ENCODE measurements at places on chromosomes 2 and 18.

- DNase-seq, result no peak
Measured at GRCh38 chr2:108199726-108200125, 40.0 kb upstream of the SULT1C3 start.

GRCh38 chr2:64114063-64114911, 29.9 kb downstream of the PELI1 start:
- no peak for DNase-seq

DNA sequence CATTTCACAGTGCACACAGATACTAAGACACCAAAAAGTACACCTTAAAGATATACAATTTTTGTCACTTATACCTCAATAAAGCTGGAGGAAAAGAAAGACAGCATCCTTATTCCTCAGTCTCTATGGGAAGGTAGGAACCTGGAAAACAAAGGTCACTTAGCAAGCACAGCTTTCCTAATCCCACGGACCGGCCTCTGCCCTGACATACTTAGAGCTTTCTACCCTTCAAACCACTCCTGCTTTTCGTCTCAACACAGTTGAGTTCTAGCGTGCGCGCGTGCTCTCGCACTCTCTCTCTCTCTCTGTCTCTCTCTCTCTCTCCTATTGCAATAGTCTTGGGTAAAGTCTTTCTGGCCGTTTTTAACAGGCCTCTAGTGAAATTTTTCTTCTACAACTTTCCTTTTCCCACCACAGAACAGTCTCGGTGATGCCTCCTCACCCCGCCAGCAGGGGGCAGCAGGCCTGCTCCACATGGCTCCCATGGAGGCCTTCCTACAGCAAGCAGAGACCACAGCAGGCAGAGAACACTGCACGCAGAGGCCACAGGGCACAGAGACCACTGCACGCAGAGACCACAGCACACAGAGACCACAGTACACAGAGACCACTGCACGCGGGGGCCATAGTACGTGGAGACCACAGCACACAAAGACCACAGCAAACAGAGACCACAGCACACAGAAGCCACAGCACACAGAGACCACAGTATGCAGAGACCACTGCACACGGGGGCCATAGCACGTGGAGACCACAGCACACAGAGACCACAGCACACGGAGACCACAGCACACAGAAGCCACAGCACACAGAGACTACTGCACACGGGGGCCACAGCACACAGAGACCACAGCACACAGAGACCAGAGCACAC, 106.9 kb downstream of the FBXO15 start:
- DNase-seq, result no peak

DNA sequence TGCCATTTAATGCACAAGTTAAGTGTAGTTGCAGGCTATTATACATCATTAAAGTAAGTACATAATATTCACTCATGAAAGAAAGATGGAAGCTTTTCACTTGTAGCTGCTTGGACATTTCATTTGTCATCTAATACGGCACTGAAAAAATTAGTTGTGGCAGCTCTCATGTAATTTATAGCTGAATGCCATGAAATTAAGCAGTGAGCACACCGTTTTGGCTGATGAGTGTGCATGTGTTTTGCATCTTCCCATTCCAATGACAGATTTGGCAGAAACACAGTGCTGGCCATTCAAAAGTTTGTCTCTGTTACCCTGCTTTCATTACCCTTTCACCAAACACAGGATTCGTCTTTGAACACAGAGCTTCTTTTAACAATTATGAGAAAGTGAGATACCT, 174.0 kb downstream of the PTGR3 start:
- no peak for DNase-seq

GRCh38 chr18:55354795-55355194, 233.2 kb downstream of the TCF4 start:
- no peak for DNase-seq

- no peak for DNase-seq
Measured at GRCh38 chr18:45060102-45060501, 379.4 kb downstream of the SETBP1 start.

GRCh38 chr2:23901966-23902846, 24.7 kb downstream of the ATAD2B start:
- DNase-seq, result no peak

- DNase-seq, result no peak
Measured at GRCh38 chr2:60570251-60570650, 16.8 kb upstream of the BCL11A start.

DNA sequence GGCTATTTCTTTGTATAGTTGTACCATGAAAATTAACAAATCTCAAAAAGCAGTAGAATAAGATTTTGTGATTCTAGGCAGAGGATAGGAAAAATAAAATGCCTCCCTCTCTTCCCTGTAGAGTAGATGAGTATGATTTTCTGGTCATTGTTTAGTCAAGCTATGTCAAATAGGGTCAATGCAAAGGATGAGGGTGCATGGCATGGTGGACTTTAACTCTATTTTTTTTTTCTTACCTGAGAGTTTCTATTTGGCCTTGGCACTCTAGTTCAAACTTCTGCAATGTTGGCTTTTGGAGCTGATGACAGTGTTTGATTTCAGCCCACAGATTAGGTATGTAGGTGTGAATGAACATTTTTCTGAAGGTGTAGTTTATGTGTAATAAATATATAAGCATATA, 224.5 kb downstream of the TRIB2 start:
- DNase-seq, result no peak

- DNase-seq, result no peak
Measured at GRCh38 chr2:181129364-181130056, 149.1 kb downstream of the UBE2E3 start.

DNA sequence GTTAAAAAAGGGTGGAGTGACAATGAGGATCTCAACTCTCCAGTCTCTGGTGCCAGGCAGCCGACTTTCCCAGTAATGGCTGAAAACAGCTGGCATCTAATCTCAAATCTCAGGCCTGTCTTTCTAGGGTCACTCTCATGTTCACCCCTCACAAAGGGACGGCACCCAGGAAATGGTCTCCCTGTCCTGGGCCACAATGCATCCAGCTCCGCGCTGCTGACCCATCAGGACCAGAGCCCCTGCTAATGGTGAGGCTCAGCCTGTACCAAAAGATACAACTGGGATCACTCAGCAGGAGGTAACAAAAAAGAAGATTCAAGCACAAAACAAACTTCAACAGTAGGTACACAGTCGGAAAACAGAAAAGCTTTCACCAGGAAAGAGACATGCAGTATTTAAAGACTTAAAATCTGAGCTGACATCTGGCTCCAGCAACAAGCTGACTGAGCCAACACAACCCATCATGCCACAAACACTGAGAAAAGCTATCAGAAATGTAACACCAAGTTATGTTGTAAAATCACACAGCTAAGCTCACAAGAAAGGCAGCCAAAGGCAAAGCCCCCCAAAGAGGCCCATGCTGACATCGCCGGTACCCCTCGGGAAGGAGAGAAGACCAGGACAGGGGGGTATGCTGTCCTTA, 13.6 kb upstream of the KIDINS220 start:
- DNase-seq, result no peak

GRCh38 chr2:11330457-11331142, 13.8 kb downstream of the ROCK2 start:
- DNase-seq, result no peak

DNA sequence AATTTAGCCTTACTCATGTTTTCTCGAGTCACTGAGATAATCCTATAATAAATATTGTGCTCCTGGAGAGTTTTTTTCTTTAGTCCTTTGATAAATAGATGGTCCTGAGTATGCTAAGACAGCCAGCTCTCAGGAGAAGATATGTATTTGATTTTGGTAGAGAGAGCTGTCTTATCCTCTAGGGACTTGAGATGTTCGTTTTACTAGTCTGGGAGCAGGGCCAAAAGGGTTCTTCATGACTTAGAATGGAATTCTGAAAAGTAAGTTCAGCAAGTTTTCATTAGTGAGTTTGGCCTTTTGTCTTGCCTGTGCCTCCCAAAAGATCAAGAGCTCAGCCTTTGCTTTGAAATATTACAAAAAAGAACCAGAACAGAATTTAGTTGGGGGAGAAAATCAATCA, 246.7 kb downstream of the BABAM2 start:
- no peak for DNase-seq

DNA sequence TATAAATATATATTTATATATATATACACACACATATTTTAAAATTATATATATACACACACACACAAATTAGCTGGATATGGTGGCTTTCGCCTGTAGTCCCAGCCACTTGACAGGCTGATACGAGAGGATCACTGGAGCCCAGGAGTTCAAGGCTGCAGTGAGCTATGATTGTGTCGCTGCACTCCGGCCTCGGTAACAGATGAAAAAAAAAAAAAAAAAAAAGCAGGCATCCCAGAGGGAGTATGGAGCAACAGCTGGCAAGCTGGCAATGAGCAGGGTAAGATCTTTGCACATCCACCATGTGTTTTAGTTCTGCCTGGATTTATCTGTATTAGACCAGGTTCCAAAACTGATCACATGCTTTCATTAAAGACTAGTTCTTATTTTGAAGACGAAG, 170.1 kb downstream of the MAP2 start:
- DNase-seq, result no peak

- DNase-seq, result no peak
Measured at GRCh38 chr2:171595896-171596295, 73.6 kb downstream of the CYBRD1 start.

DNA sequence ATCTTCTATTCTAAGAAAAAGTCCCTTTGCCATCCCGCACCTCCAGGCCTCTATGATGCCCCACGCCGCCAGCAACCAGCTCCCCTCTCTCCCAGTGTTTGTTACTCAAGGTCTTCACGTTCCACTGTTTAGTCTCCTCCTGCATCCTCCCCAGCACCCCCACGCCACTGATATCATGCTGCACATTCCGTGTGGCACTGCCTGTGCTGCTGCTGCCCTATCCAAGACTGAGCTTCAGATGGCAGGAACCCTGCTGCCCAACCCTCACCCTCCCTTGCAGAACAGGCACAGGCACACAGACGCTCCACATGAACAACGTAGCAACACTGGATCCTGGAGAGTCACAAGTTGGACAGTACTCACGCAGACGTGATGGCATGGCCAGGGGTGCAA, 35.3 kb downstream of the MYO5B start:
- no peak for DNase-seq

DNA sequence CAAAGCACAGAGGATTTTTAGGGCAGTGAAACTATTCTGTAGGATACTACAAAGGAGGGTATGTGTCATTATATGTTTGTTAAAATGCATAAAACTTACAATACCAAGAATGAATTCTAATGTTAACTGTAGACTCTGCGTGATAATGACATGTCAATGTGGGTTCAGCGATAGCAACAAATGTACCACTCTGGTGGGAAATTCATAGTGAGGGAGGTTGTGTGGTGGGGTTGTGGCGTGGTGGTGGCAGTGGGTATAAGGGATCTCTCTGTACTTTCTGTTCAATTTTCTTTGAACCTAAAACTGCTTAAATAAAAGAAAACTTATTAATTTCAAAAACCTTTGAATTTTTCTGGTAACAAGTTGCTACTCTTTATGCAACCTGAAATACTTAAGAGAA, 99.3 kb upstream of the SLC38A11 start:
- DNase-seq, result no peak

- no peak for DNase-seq
Measured at GRCh38 chr2:203654826-203655225, 51.6 kb upstream of the CD28 start.

DNA sequence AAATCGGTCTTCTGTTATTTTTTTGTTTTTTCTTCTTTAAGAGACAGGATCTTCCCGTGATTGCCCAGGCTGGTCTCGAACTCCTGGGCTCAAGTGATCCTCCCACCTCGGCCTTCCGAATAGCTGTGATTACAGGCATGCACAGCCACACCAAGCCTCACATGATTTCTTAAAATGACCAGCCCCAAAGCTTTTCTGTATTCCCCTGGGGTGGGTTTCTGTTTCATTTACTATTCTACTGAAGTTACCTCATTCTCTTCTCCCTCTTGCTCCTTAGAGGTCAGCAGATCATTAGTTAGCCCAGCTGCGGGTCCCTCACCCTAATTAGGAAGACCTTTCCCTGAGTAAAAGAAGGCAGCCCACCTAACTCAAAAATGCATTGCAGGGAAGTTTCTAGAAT, 27.6 kb downstream of the SLC1A4 start:
- DNase-seq, result no peak

DNA sequence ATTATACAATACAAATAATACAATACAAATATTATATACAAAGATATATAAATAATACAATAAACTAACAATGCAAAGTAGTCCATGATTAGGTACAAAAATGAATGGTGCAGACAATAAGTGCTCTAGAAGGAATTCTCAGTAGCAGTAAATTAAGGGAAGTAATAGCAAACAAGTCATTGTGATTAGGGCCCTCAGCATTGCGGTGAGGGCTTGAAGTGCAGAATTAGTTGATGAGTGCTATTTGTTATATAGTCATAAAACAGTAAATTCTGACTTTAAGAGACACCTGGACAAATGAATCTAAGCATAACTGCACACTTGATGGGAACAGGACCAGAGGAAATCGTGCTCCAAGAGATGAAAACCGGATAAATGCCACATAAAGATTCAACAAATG, 74.9 kb downstream of the ANKRD44 start:
- no peak for DNase-seq

DNA sequence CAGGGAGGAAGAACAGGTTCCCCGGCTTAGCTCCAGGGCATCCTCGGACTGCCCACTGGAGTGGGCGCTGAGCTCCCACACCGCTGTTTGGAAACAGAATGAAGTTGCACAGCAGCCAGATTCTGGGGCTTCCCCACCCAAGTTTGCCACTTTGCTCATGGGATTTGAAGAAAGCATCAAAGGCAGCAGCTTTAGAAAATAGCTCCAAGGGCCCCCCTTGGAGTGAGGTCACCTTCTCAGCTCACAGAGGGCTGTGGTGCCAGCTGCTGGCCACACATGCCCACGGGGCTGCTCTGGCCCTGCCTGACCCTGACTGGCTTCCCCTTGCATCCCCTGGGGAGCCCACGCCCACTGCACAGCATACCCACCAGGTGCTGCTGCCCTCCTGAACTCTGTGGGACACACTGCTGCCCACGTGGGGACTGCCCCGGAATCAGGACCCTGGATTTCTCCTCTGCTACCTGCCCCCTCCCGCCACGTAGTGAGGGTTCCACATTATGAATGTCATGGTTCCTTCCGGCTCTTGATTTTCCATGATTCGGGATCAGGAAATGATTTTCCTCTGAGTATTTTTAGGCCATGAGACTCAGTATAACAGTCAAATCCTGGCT, 70.3 kb downstream of the TGOLN2 start:
- no peak for DNase-seq

DNA sequence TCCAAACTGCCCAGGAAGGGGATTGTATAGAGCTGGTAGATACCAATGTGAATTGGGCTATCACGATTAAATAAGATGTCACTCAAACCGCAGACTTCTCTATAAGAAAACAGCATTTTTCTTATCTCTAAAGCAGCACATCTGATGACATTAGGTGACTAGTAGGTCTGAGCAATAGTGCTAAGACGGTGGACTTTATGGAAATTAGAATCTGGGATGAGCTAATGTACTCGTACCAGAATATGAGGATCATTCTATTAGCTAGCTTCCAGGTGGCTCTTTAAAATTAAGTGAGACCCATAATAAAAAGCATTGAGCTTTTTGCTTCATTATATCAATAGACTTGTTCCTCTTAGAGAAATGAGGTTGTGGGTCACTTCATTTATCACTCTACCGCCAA, 130.0 kb upstream of the MC4R start:
- DNase-seq, result no peak

GRCh38 chr2:165410276-165410675, 59.2 kb upstream of the CSRNP3 start:
- no peak for DNase-seq

GRCh38 chr18:74368901-74369705, 53.5 kb downstream of the C18orf63 start:
- no peak for DNase-seq

- no peak for DNase-seq
Measured at GRCh38 chr18:2515908-2516625, 55.2 kb downstream of the METTL4 start.

GRCh38 chr18:13136904-13137669, 81.5 kb upstream of the LDLRAD4 start:
- no peak for DNase-seq

Measured in cortex of kidney (tissue), 1 donor.